ENCODE measurements at places on chromosomes 1 and 21.
A peak's percentile ranks its signal among the peaks of the same experiment; 100 is the strongest.

DNA sequence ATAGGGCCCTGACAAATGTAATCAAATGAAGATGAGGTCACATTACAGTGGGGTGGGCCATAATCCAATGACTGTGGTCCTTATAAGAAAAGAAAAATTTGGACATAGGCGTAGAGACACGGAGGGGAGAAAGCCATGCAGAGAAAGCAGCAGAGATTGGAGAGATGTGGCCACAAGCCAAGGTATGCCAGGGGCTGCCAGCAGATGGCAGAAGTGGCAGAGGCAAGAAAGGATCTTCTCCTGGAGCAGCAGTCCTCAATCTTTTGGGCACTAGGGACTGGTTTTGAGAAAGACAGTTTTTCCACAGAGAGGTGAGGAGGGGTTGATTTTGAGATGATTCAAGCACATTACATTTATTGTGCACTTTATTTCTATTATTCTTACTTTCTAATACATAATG lies 355.1 kb downstream of the NPHP4 start:
- DNase-seq, result no peak

GRCh38 chr1:246311461-246311860 lies 195.6 kb downstream of the SMYD3 start:
- no peak for DNase-seq

GRCh38 chr1:6466023-6466422 lies at the start of gene TNFRSF25:
TNFRSF25 (minus strand) TSS chr1:6466173; CDS start chr1:6466107, 66 bp downstream.
- DNase-seq, result peak; percentile 71

DNA sequence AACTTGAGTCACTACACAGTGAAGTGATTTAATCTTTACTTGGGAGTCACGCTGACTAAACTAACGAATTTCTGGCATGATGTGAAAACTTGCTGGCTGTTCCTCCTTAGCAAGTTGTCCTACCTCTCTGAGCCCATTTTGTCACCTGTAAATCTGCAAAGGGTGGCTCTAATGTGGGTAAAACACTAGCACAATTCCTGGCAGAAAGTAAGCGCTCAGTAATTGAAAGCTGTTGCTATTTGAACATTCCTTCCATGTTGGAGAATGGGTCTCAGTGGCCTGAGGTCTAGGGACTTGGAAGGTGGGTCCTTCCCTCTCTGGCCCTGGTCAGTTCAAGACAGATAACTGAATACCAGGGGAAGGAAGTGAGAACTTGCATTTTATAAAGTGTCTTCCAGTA lies 309.0 kb upstream of the PROX1 start:
- DNase-seq, result no peak

- no peak for DNase-seq
Measured at GRCh38 chr1:218421531-218421930, 76.4 kb downstream of the TGFB2 start.

DNA sequence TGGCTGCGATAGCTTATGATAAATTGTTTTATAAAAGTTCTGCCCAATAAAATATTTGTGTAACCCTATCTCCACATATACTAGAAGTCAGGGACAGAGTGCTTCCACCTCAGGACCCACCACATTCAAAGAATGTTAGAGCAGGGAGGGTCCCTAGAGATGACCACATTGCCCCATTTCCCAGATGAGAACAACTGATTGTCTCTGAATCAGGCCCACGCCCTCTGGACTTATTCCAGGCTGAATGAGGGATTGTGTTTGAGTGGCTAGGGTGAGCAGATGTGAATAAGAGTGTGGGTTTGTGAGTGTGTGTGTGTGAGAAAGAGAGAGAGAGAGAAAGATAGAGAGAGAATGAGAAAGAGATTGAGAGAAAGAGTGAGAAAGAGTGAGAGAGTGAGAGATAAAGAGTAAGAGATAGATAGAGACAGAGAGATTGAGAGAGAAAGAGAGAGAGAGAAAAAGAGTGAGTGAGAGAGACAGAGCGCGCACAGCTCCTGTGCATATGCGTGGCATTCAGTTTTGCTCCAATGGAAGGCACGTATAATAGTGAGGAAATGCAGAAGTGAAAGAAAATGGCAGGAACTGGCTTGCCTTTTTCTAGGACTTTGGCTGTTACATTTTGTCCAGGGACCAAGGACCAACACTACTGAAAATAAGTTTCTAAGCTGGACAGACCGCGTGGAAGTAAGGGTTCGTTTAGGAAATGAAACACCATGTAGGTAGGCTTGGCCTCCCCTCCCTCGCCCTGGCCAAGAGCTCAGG lies 94.1 kb downstream of the ABCA4 start:
- no peak for DNase-seq

GRCh38 chr1:112707221-112708001 lies 484 bp upstream of the RHOC start:
- peak; percentile 74 for DNase-seq

DNA sequence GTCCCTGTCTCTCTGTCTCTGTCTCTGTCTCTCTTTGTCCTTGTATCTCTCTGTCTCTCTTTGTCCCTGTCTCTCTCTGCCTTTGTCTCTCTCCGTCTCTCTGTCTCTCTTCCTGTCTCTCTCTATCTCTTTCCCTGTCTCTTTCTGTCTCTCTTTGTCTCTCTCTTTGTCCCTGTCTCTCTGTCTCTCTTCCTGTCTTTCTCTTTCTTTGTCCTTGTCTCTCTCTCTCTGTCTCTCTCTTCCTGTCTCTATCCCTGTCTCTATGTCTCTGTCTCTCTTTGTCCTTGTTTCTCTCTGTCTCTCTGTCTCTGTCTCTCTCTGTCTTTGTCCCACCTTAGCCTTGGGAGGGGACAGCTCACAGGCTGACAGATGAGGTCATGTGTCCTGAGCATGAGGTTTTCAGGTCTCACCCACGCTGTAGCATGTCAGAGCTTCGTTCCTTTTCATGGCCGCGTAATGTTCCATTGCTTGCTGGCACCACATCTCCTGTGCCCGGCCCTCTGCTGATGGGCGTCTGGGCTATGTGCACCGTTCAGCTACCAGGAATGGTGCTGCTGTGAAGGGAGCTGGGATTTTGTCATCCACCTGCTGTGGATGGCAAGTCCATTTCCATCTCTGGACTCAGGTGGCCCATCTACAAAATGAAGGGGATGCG lies 27.6 kb downstream of the TP73 start:
- DNase-seq, result no peak

GRCh38 chr1:153506386-153506785 lies 29.4 kb downstream of the S100A6 start:
- no peak for DNase-seq

DNA sequence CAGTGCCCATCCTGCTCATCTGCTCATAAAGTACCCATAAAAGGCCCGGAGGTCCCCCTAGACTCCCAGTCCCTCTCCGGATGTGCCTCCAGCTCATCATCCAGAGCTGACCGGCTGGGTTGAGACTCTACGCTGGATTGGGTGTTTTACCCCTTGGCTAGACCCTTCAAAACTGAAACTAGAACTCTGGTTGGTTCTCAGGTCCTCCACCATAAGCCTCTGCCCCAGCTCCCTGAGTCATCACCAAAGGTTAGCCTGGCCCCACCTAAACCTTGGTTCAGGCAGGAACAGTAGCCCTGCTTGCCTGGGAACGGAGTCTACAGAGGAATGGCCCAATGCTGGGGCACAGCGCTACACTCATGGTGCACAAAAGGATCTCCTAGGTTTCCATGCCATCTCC lies 75.1 kb downstream of the TLR5 start:
- DNase-seq, result no peak

GRCh38 chr1:211082824-211083223 lies 51.1 kb downstream of the KCNH1 start:
- DNase-seq, result no peak
